Activated T-cell treated with anti-CD3 and anti-CD28 coated beads, Interleukin-2, amount 50 U/mL, for 72 hours (primary cell): ENCODE measurements at places on chromosomes 3 and 15.

GRCh38 chr15:40006646-40007045 is 32.3 kb downstream of the SRP14 start:
- no peaks in the 10 kb centered on the region for H3K4me1 ChIP-seq
- no peaks in the 10 kb centered on the region for H3K27me3 ChIP-seq
- no peak overlapping the region for H3K27ac ChIP-seq
- H3K36me3 ChIP-seq: peaks cover 16% of the 10 kb centered on the region
- DNase-seq: no peak

GRCh38 chr3:190252080-190252479 is 70.2 kb downstream of the CLDN1 start:
- no peak for DNase-seq
- no peaks in the 10 kb centered on the region for H3K4me1 ChIP-seq
- no peaks in the 10 kb centered on the region for H3K36me3 ChIP-seq
- H3K27ac ChIP-seq: no peak overlapping the region
- no peaks in the 10 kb centered on the region for H3K27me3 ChIP-seq

DNA sequence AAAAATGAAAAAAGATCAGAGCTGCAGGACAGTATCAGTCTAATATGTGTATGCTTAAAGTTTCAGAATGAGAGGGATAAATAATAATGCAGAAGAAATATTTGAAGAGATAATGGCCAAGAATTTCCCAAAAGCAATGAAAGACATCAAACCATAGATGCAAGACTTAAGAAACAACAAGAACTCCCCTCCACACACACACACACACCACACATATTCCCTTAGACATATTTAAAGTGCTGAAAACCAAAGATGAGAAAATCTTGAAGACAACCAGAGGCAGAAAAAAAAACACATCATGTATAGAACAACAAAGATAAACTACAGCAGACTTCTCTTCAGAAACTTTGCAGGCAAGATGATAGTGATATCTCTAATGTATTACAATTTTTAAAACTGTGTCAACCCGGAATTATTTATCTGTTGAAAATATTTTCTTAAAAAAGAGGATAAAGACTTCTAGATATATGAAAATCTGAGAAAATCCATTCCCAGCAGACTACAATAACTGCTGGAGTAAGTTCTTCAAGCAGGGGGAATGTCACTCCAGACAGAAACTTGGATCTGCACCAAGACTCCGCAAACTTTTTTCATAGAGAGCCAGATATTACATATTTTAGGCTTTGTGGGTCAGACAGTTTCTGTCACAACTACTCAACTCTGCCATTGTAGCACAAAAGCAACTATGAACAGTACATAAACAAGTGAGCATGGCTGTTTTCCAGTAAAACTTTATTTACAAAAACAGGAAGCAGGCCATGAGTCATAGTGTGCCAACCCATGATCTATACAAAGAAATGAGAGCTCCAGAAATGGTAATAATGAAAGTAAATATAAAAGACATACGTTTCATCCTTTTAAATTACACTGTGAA is 223.4 kb upstream of the CGNL1 start:
- H3K27ac ChIP-seq: peak overlapping the region; percentile 98
- H3K36me3 ChIP-seq: peaks cover 27% of the 10 kb centered on the region
- H3K27me3 ChIP-seq: no peaks in the 10 kb centered on the region
- peak; percentile 19 for DNase-seq
- H3K4me3 ChIP-seq: peak overlapping the region; percentile 80

DNA sequence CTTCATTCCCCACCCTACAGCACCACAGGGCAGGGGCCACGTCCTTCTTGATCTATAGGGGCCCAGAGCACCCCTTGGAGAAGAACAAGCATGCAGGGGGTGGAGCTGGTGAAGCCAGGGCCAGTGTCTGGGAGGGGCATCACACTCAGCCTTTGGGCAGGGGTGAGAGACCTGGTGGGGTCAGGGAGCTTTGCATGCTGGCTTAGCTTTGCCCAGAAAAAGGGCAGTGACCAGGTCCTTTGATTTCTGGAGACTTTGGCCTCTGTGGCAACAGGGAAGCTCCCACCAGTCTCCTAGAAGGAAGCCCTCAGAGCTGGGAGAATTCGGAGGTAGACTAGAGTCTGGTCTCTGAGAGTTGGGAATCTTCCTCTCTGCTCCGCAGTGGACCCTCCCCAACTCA is 990 bp downstream of the ITIH4 start:
- no peaks in the 10 kb centered on the region for H3K36me3 ChIP-seq
- no peak overlapping the region for H3K4me3 ChIP-seq
- no peaks in the 10 kb centered on the region for H3K27me3 ChIP-seq
- no peak overlapping the region for H3K27ac ChIP-seq

DNA sequence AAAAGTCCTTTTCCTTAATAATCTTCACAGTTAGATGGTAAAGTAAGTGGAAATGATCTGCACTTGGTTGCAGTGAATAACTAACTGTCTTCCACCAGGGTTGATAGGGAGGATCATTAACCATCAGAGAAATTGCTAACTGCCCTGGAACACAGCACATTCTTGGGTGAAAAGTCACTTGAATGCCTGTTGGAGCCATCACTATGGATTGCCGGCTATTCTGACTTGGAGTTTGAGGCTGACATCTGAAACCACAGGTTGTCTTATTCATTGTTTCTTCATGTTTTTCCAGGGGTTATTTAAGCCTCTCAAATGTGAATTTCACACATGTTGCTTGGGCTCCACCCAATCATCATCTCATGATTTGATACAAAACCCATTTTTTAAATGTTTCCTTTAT is 901.4 kb downstream of the MCTP2 start:
- H3K4me3 ChIP-seq: no peak overlapping the region
- H3K4me1 ChIP-seq: no peaks in the 10 kb centered on the region
- H3K27me3 ChIP-seq: peaks cover 6% of the 10 kb centered on the region
- H3K27ac ChIP-seq: no peak overlapping the region

DNA sequence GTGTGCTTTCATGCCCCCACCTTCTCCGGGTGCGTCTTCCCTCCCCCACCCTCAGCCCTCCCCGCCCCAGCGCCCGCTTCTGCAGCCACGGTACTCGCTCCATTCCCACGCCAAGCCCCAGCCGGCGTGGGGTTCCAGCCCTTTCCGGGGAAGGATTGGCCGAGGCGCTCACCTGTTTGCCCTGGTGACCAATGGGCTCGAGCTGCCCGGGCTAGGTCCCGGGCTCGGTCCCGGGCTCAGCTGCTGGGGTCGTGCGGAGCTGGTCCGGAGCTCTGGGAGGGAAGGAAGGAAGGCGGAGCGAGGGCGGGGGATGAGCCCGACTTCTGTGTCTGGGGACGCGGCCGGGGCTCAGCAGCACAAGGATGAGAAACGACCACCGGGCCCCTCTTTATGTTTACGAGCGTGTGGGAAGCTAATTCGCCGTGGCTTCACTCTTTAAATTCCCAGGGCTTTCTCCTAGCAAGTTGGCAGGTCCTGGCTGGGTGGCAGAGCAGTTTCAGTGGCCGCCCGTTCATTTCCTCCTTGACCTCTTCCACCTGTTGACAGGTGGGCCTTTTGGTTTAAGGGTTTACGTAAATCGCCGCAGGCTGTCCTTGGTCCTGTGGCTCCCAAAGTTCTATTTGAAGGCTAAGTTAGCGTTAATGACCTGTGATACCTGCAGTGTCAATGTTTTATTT is at the start of gene IGSF10:
Gene IGSF10, minus strand, starts transcription at position 288 of the 677 bp plus-strand sequence. CDS start 2,352 bp downstream, outside the sequence.
- H3K4me1 ChIP-seq: no peaks in the 10 kb centered on the region
- no peak for DNase-seq
- peaks cover 22% of the 10 kb centered on the region for H3K27me3 ChIP-seq
- H3K4me3 ChIP-seq: peak within 1 kb of the TSS; percentile 73

- peaks cover 10% of the 10 kb centered on the region for H3K4me1 ChIP-seq
- DNase-seq: no peak
These were observed 16.3 kb upstream of the LCTL start for GRCh38 chr15:66581972-66582537.

DNA sequence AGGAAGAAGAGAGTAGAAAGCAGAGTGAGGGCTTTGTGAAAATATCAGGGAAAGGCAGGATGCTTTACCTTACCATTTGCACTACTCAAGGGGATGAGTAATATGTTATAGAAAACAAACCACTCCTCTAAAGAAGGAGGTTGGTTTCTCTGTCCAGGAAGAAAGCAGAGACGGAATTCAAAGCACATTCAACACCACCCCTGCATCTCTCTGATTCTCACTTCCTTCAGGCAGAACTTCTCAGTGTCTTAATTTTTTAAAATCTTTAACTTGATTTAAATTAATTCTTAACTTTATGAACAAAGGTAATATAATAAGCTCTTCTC is 82.4 kb downstream of the NR2F2 start:
- H3K4me3 ChIP-seq: no peak overlapping the region
- DNase-seq: no peak
- H3K27me3 ChIP-seq: peaks cover 81% of the 10 kb centered on the region
- no peak overlapping the region for H3K27ac ChIP-seq
- peaks cover 4% of the 10 kb centered on the region for H3K36me3 ChIP-seq
- H3K4me1 ChIP-seq: peaks cover 9% of the 10 kb centered on the region

DNA sequence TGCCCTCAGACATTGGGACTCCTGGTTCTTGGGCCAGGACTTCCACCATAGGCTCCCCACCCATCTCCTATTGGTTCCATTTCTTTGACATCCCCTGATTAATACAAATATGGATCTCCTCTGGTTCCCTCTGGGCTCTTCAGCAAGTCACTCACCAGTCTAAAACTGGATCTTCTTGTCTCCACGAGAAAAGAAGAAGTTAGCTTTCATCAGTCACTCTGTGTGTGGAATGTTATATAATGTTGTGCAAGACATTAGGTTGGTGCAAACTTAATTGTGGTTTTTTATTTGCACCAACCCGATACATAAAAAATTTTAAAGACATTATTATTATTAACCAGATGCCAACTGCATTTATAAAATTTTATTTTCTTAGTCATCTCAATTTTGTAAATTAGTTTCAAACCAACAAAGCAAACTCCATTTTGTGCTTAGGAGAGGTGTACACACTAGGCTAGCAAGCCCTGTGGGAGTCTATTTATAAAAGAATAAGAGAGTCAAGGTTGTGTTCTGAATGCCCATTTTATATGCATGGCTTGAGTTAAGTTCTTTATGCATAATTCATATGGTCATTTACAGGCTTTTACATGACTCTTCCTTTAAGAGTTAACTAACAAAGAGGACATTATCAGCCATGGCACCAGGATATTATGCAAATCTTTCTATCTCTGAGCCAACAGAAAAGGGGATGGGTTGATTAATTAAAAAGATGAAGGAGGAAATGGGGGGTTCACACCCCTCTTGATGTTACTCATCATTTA is 35.1 kb upstream of the IL12A start:
- no peak for DNase-seq
- peaks cover 30% of the 10 kb centered on the region for H3K27me3 ChIP-seq
- H3K4me1 ChIP-seq: peaks cover 5% of the 10 kb centered on the region
- no peak overlapping the region for H3K27ac ChIP-seq

DNA sequence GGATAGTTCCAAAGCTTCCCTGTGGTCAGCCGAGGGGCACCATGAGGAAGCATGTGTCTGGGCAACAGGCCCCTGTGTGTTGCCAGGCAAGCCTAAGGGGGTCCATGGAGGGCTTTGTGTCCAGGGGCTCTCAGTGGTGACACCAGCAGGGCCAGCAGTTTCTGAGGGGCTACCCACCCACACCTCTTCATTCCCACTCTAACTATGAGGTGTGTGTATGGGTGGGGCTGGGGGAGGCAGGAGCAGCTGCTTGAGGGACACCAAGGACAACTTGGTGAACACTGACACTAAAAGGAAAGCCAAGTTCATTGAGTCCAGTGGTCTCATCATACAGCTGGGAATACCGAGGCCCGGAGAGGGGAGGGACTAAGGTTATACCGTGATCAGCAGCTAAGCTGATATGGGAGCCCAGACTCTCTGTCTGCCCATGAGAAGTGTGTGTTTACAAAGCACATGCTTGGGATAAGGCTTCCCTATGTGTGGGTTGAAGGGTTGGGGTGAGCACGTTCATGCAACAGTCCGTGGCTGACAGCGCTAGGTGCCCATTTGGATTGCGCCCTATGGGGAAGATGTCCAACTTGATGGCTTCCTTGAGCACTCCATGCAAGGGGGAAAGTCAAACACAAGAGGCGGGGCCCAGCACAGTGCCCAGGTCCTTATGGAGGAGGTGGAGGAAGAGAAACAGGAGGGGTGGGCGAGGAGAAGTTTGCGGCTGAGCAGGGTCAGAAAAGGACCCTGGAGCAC is 34.8 kb upstream of the CHRNB4 start:
- H3K4me3 ChIP-seq: no peak overlapping the region
- no peak for DNase-seq
- H3K36me3 ChIP-seq: no peaks in the 10 kb centered on the region
- no peaks in the 10 kb centered on the region for H3K27me3 ChIP-seq
- H3K27ac ChIP-seq: no peak overlapping the region

GRCh38 chr3:37554364-37554763 is 307.3 kb upstream of the CTDSPL start:
- H3K27me3 ChIP-seq: peaks cover 6% of the 10 kb centered on the region
- no peak overlapping the region for H3K27ac ChIP-seq
- no peak overlapping the region for H3K4me3 ChIP-seq
- no peaks in the 10 kb centered on the region for H3K36me3 ChIP-seq
- H3K4me1 ChIP-seq: no peaks in the 10 kb centered on the region

DNA sequence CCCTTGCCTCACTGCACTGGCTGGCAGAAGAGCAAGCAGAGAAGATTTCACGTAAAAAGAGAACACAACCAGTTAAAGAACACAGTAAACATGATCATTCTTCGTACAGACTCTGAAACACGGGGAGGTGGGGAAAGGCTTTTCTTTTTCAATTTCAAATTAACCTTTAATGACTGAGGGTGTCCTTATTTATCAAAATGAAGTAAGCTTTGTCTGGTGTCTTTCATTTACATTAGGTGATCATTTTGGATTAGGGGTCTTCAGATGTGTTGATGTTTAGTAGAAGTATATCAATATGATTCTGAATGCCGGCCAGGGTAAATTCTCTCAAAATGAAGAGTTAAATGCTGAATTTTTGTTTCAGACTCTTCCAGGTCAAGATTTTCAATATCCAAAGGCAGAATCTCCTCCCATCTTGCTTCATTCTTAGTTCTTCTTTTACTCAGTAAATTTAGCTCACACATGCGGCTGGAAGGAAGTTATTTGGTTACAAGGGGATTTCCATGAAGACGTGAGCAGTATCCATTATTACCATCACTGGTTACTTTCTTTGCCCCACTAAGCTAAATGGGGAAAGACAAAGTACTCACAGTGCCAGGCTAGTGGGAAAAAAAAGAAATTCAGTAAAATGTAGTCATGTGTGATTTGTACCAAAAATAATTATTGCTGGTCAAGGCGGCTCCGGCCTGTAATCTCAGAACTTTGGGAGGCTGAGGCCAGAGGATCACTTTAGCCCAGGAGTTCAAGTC is 272.2 kb upstream of the NR2F2 start:
- no peak overlapping the region for H3K4me3 ChIP-seq
- peaks cover 52% of the 10 kb centered on the region for H3K27me3 ChIP-seq
- no peak for DNase-seq
- no peak overlapping the region for H3K27ac ChIP-seq

- H3K27me3 ChIP-seq: no peaks in the 10 kb centered on the region
- H3K36me3 ChIP-seq: peaks cover 9% of the 10 kb centered on the region
- no peak overlapping the region for H3K4me3 ChIP-seq
- H3K27ac ChIP-seq: peak overlapping the region; percentile 94
- no peak for DNase-seq
- H3K4me1 ChIP-seq: peaks cover 37% of the 10 kb centered on the region
These were observed 8.6 kb downstream of the GLT8D1 start for GRCh38 chr3:52696830-52697631.
